ENCODE measurements at places on chromosomes 16 and 17. TPM values are rescaled to one million over a fixed set of nuclear protein-coding genes. Genes with fewer than 3 reads are reported as not detected.
A peak's percentile ranks its signal among the peaks of the same experiment; 100 is the strongest.

- no peak for DNase-seq
Observed at GRCh38 chr16:53915452-53916160, 211.7 kb downstream of the FTO start.

The PRR29 gene
- polyA plus RNA-seq: 8.9 TPM

The PABPN1L gene
- polyA plus RNA-seq: not detected

- DNase-seq: no peak
Observed at GRCh38 chr16:88383401-88384221, 852 bp downstream of the ZNF469 start.

GRCh38 chr17:17567631-17568030 is 23.9 kb downstream of the PEMT start:
- peak; percentile 67 for DNase-seq

DNA sequence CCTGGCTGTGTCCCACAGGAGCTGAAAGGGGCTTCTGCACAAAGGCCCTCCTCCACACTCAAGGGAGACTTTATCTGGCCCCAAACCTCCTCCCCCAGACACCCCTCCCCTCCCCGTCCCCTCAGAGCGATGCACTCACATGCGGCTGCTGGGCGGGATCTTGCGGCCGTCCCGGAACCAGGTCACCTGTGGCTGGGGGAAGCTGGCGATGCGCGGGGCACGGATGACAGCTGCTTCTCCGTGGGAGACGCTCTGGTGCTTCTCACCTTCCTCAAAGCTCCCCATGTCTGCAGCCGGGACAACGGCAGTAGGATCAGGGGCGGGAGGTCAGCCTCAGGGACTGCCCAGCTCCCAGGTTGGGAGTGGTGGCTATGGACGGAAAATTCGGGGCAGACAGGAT is 144.0 kb upstream of the CDC42EP4 start:
- no peak for DNase-seq

DNA sequence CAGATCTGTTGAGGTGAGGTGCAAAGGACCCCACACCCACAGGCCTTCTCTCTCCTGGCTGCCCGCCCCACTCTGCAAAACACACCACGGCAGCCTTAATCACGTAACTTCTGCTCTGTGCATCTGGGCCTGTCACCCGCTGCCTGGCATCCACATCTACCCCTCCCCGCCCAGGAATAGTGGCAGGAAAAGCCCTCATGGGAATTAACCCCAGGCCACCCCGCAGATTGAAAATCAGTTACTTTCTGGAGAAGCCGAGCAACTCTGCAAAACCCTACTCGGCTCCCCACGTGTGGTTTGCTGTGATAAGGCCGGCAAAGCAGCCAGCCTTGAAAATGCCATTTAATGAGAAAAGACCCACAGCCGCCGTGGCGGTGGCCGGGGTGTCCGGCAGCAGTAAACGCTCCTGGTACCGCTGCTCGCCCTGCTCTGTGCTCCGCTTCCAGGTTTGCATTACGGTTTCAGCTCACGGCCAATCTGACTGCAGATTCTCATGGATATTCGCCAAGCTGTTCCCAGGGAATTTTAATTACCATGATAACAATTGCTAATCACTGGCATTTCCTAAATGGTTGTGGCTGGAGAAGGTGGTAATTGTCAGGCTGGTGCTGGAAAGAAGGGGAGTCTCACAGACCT is 78.0 kb upstream of the DOC2B start:
- DNase-seq: no peak

The TBX6 gene
- polyA plus RNA-seq: 2.0 TPM

The CLEC3A gene
- polyA plus RNA-seq: 0.09 TPM

DNA sequence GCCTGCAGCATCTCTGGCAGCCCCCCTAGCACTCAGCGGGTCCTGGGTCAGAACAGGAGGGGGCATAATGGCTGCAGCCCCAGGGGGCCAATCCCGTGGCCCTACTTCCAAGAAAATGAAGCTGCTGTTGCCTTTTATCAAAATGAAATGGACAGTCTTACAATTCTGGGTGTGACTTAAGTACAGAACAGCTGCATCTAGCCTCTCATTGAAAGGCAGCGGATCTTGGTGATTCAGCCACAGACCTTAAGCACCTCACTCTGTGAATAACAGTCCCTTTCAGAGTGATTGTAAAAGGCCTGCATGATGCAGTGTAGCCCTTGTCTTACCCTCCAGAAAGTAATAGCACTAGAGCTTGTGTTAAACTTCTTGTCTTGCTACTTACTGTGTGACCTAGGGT is 11.5 kb upstream of the UMOD start:
- no peak for DNase-seq

The KRTAP4-3 gene
- polyA plus RNA-seq: not detected

The TPSAB1 gene
- polyA plus RNA-seq: 0.27 TPM

- DNase-seq: no peak
Observed at GRCh38 chr16:79452671-79453070, 147.9 kb downstream of the MAF start.

- DNase-seq: no peak
Observed at GRCh38 chr17:9472094-9472493, 103.5 kb downstream of the STX8 start.

- peak; percentile 38 for DNase-seq
Observed at GRCh38 chr17:48878920-48879898, 13.4 kb upstream of the ATP5MC1 start.

DNA sequence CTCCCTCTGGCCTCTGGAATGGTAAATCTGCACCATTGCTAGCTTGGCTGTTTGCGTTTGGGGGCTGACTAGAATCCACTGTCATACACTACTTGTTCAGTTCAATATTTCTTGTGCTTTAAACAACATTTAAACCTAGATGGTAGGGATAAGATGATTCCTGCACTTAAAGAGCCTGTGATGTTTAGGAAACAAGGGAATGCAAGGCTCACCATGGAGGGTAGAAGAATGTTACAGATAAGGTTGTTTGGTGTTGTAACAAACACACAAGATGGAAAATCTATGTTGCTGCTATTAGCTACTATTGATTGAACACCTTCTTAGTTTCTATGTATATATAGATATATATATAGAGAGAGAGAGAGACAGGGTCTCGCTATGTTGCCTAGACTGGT is 31.4 kb downstream of the YPEL2 start:
- no peak for DNase-seq

The OTOP2 gene
- polyA plus RNA-seq: not detected

DNA sequence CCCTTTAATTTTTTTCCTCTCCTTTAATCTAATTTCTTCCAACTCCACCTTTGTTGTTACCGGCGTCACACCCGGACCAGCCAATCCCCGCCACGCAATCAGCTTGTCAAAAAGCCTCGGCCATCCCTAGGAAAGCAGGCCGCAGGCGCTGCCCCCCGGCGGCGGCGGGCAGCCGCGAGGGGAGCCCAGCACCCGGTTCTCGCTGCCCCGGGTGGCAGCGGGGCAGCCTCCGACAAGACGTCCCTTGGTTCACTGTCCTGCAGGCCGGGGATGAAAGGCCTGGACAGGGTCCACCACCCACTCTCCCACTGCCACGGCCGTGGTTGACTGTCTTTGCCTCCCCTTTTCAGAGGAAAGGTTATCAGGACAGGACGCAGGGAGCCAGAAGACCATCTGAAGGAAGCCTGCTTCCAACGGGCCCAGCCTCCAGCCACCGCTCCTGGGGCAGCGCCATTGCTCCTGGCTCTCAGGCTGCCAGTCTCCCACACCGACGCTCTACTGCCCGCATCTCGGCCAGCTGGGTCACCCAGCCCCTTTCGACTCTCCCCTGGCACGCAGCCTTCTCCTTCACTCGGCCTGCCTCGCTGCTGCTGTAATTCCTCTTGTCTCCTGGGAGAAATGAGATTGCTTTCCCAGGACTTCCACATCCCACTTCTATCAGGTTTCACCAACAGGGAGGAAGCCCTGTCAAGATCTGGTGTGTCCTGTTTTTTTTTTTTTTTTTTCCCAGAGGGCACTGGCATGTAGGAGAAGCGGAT is 2.8 kb upstream of the UBTF start:
- DNase-seq: peak; percentile 62

The RNF227 gene
- polyA plus RNA-seq: 3.2 TPM
